GM19239 (cell line): ENCODE measurements at places on chromosomes 2 and 18.

DNA sequence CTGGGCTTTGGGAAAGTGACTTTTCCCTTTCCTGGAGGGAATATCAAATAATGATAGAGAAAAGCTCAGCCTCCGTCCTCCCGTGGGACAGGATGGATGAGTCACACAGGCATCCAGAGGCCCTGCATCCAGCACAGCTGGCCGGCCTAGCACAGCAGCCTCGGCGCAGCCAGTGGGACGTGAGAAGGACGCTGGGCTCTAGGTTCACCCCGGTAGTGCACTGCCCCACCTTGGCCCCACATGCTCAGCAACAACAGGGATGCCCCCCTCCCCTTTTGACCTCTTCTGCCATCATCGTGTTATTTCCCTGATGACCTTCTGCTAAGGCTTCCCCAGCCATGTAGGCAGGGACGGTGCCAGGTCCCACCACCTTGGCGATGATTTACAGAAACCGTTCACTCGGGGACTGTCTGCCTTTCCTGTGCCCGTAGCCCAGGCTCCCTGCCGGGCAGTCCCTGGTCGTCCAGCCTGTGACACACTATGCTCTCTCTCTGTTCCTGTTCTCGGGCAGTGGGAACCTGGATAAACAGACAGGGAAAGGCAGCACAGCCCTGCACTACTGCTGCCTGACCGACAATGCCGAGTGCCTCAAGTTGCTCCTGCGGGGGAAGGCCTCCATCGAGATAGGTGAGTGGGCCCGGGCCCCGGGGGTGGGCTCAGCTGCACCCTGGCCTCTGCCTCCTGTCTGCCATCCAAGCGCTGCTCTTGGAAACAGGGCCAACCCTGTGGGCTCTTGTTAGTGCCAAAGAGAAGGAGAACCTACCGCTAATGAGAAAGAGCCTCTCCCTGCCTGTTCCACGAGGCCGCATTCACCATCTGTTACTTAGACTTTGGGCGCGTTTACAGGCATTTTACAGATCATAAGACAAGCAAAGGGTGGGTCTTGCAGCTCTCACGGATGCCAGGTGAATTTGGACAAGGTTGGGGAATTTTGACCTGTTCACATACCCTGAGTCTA lies 44.6 kb downstream of the ITGB1BP1 start:
- DNase-seq, result no peak

- DNase-seq, result no peak
Measured at GRCh38 chr2:46335391-46336282, 38.4 kb downstream of the EPAS1 start.

DNA sequence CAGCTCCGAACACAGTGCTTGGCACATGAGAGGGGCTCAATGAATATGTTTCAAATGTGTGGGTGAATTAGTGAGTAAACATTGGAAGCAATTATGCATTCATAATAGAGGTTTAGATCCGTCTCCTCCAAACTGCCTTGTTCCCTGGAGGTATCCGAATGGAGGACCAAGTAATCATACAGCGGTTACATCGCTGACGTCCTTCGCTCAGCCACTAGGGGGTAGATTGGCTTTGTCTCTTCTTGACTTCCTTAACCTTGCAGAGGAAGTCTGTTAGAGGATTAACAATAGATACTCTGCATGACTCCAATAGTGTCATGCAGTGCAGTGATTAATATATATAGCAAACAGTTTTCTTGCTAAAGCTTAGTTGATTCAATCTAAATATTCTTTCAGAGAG lies 517.0 kb downstream of the PTPRM start:
- no peak for DNase-seq

DNA sequence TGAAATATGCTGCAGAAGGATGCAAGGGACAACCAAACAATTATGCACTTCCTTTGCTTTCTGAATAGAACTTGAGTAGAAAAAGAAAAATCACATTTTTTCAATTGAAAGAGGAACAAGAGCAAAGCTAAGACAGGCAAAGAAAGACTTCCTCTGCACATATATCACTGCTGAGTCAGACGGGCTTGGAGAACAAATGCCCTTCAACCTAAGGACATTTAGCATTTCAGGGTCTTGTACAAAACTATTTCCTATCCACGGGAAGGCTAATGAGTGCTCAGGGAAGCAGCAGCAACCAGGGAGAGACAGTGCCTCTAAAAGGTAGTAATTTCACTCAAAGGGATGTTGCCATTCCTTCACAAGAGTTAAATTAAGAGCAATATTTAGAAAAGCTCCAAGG lies 570.0 kb upstream of the GCFC2 start:
- DNase-seq, result no peak

DNA sequence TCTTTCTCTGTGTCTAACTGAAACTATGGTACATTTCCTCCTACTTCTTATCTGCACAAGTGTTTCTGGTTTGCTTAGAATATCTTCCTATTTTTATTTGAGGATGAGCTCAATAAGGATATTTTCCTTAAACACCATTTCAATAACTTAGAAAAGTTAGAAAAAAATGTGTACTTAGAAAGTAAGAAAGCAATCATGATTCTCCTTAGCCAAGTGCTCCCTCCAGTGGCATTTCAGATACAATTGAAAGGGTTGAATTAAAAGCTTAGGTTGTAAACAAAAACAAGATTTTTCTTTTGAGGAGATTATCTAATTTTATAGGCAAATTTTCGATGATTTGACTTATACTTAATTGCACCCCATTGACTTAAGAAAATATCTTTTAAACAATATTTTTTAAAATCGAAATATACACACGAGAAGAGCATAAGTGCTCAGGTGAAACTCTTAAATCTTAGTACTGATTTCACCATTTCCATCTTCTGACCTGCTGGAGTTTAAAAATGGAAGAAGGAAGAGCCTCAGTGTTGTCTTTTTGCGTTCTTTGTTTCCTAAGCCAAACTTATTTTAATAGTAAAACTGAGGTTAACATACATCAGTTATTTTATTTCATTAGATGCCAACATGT lies 26.9 kb downstream of the C18orf63 start:
- DNase-seq, result no peak

GRCh38 chr18:22452226-22452668 lies 34.5 kb upstream of the CTAGE1 start:
- no peak for DNase-seq

GRCh38 chr2:9168821-9169221 lies 37.8 kb upstream of the ASAP2 start:
- DNase-seq, result no peak
